ENCODE measurements at places on chromosomes 16 and 17. TPM values are rescaled to one million over a fixed set of nuclear protein-coding genes. Genes with fewer than 3 reads are reported as not detected.

The KRT39 gene
- not detected for total RNA-seq

The NOG gene
- not detected for total RNA-seq

The CACNG1 gene
- total RNA-seq: not detected

The PROCA1 gene
- total RNA-seq: 5.9 TPM

The SLC9A5 gene
- total RNA-seq: 4.2 TPM

The ABCA9 gene
- not detected for total RNA-seq

The UTP18 gene
- total RNA-seq: 68.3 TPM

The GP2 gene
- total RNA-seq: not detected

The SLC13A2 gene
- total RNA-seq: not detected

The CTRB1 gene
- total RNA-seq: not detected

The TNFRSF13B gene
- total RNA-seq: 5.7 TPM

Measured in OCI-LY7 (cell line).